Activated CD4-positive, alpha-beta memory T cell treated with anti-CD3 and anti-CD28 coated beads for 36 hours (primary cell): ENCODE measurements at places on chromosomes 2 and 18.

DNA sequence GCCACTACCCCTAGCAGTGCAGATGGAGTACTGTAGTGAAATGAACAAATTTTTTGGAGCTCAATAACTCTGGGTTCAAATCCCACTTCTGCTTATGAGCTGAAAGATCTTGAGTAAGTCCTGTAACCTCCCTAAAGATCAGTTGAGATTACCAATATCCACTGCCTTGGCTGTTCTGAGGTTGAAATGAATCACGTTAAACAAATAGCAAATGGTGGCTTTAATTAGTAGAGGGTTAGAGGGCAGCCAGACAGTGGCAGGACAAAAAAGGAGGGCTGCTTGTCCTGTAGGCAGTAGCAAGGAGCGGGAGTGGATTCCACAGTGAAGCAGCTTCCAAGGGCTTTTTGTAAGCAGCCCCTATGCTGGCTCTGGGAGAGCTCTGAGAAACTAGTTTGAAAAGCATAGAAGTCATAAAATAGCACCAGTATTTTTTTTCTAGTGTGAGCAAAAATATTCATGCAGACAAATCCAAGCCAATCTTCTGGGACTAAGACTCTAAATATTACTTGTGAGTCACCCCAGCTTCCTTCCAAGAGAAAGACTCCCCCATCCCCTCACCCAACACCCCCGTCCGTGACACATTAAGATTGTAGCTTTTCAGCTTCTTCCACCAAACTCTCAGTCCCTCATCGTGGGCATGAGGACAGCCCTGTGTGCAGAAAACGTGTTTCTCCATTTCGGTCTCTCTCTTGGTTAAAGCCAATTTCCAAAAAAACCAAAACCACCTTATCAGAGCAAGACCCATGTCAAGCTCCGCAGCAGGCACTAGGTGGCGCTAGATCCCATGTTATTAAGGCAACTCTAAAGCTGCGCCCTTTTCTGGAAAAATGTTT is 123.5 kb upstream of the LGALSL start:
- DNase-seq: peak; percentile 82

- no peak for DNase-seq
Measured at GRCh38 chr18:65257149-65257548, 493.7 kb upstream of the CDH7 start.

GRCh38 chr2:216633616-216634369 is 573 bp downstream of the IGFBP2 start:
- no peak for DNase-seq

DNA sequence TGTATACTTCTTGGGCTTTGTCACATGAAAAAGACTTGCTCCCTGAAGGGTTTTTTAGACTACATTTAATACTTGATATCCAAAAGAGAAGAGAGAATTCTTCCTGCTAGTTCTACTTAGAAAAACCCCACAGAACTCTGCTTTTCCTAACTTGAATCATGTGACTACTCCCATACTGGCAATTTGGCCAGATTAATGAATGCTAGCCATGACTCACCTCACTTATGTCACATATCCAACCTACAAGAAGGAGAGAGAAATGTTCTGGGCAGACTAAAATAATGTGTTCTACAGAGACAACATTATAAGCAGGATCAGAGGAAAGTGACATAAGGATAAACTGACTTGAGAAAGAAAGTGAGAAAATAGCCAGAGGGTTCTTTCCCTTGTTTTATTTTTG is 249.3 kb upstream of the GULP1 start:
- no peak for DNase-seq

DNA sequence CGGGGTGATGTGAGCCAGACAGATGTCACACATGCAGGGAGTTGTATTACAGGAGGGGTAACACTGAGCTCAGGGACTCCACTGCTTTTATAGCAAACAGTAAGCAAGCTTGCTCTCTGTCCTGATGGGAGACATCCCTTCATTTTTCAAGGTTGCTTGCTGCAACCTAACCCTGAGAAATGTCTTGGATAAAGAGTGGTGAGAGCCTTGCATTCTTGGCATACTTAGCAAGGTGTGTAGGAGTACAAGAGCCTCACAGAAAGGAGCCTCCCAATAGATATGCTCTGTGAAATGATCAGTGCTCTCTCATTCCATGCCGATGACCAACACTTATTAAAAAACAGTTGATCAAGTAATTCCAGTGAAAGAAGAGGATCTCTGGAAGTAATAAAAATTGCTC is 8.1 kb downstream of the PFN4 start:
- DNase-seq: no peak

DNA sequence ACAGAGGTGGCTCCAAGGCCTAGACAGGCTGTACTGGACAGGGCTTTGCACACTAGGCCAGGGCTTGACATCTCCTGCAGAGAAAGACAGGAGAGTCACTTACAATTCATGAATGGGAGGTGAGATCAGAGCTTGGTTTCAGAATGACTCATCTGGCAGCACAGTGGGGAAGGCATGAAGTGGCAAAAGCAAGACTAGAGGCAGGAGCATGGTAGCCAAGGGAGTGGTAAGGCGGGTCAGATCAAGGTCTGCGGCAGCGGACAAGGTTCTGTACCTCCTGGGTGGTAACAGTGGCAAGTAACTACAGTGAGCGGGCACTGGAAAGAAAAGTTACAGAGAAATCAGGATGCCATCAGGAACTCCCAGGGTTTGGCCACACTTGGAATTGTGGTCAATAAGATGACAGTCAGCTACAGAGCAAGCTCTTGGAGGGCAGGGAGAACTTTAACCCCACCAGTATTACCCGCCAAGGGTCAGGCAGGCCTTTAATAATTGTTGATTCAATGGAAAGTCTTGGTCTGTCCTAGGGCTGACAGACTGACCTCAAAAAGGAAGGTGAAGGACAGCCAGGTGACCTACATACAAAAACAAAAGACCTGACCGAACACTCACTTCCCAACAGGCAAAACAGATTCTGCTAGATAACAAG is 5.7 kb downstream of the MCFD2 start:
- DNase-seq: peak; percentile 69

DNA sequence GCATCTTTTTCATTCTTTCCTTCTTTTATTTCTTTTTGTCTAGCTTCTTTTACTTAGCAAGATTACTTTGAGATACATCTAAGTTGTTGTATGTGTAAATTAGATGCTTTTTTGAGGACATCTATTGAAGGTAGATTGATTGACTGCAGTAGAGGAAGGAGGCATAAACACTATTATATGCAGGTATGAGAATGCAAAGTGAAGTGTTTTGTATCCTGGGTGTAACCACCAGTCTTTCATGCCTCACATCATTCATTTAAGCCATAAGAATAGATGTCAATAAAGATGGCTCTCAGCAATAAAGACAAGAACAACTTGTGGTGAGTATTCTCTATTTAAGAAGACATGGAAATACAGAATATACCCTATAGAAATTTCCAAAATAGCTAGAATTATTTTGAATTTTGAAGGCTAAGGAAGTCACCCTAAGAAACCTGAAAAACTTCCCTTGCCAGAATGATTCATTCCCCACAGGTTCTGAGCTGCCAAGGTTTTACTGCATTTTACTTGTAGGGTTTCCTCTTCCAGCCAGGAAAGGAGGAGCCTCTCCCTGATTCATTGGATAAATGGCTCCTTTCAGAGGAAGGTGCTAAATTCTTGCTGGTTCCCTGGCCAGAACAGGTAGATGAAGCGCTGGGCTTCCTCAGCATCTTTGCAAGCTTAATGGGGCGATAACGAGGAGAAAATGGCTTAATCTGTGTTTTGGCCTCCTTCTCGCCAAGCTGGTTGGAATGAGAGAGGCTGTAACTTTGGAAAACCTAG is 279.8 kb upstream of the SLC14A2 start:
- DNase-seq: no peak

DNA sequence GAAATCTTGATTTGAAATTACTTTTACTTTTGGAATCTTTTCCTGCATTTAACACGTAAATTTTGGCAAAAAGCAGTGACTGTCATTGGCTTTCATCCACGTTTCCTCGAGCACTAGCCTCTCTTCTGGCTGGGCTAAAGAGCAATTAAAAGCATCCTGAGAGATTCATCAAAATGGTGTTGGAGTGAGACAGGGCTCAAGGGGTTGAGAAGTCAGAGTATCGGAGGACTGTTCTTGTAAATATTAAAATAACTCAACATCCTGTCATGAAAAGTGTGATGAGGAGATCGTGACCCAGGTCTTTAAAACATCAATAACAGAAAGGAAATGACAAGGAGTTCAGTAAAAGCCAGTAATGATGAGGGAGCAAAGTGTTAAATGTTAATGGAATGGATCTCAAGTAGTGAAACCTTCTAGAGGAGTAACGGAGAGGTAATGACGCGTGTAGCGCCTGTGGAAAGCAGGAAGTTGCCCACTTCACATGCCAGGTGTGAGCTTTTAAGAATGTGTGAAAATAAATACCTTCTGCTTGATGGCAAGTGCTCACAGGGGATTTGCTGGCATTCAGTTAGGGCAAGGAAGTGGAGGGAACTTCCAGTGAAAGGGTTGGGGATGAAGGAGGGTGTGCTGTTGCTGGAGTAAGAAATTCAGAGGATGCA is 754.4 kb downstream of the ADCYAP1 start:
- DNase-seq: no peak

GRCh38 chr2:183113630-183114029 is 10.6 kb upstream of the NUP35 start:
- no peak for DNase-seq

GRCh38 chr2:211789982-211790381 is 748.6 kb downstream of the ERBB4 start:
- DNase-seq: no peak

- no peak for DNase-seq
Measured at GRCh38 chr2:59791004-59791618, 762.3 kb downstream of the BCL11A start.

DNA sequence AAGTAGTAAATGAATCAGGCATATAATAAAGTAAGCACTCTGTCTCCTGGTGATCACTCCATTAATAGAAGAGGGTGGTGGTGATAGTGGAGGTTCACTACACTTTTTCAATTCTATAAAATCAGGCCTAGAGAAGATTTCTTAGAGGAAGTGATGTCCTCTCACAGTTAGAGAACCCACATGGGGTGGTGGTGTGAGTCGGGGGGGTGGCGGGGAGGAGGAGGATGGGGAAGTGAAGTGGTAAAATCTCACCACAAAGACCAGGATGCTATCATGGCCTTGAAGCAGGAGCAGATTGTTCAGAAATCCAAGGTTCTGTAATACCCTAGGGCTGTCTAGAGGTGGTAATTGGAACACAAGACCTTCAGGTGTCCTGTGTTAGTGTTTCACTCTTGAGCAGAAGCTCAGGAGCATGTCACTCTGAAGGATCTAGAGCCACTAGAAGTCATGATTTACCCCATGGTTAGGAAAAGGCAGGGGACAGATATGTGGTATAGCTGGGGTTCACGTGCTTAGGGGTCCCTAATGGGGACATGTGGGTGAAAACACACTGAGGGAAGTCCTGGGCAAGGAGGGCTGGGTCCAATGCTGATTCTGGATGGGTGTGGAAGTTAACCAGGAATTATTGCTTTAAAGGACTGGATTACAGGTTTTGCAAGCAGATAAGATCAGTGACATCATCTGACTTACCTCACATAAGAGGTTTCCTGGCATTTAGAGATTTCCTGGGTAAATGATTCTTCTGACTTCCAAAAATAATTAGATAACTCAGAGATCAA is 31.0 kb downstream of the RNF125 start:
- DNase-seq: peak; percentile 76

DNA sequence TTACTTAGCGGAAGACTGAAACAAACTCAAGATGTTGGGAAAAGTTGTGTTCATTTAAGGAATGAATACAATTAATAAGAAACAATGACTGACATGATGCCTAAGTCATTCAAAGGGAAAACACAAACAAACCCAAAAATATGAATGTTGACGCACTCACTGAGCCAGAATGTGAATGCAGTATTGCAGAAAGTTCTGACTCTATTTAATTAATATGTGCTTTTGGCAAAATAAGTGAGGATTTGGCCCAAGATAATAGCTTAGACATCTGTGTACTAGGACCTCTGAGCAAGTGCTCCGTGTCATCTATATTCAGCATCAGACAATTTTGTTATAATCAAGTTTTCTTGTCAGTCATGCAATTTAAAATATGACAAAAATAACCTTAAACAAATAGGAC is 1138.8 kb upstream of the NXPH2 start:
- no peak for DNase-seq

GRCh38 chr18:6382963-6383362 is 31.7 kb downstream of the L3MBTL4 start:
- DNase-seq: no peak

- DNase-seq: no peak
Measured at GRCh38 chr2:174059884-174060244, 94.7 kb upstream of the SP3 start.

- no peak for DNase-seq
Measured at GRCh38 chr2:216149741-216150140, 40.6 kb downstream of the XRCC5 start.

GRCh38 chr2:219461047-219461514 is 26.4 kb downstream of the SPEG start:
- DNase-seq: peak; percentile 27

- no peak for DNase-seq
Measured at GRCh38 chr18:40243607-40244006, 1711.4 kb upstream of the PIK3C3 start.

- no peak for DNase-seq
Measured at GRCh38 chr2:204313256-204313655, 232.0 kb upstream of the PARD3B start.

DNA sequence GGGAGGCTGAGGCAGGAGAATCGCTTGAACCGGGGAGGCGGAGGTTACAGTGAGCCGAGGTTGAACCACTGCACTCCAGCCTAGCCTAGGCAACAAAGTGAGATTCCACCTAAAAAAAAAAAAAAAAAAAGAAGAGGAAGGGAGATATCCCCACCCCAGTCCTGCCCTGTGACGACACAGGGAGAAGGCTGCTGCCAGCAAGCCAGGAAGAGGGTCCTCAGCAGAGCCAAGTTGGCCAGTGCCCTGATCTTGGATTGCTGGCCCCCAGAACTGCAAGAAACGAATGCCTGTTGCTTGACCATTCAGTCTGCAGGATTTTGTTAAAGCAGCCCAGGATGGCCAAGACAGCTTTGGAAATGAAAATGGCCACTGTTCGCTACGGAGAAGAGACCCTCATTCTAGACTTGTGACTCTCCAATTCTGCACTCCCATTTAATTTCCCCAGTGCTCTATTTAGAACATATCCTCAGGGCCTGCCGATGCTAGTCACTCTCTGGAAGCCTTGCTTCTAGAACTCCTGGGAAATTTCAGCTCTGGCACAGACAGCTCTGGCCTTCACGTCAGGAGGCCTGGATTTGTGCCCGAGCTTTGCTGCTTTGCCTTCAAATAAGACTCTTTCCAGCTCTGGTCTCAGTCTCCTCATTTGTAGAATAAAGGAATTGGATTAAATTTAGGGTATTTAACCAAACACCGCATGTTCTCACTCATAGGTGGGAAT is 15.7 kb upstream of the AMMECR1L start:
- no peak for DNase-seq

- no peak for DNase-seq
Measured at GRCh38 chr2:65700720-65701119, 268.3 kb upstream of the SPRED2 start.
